Spleen (tissue), 13 donors: ENCODE measurements at places on chromosomes 3 and 15.

DNA sequence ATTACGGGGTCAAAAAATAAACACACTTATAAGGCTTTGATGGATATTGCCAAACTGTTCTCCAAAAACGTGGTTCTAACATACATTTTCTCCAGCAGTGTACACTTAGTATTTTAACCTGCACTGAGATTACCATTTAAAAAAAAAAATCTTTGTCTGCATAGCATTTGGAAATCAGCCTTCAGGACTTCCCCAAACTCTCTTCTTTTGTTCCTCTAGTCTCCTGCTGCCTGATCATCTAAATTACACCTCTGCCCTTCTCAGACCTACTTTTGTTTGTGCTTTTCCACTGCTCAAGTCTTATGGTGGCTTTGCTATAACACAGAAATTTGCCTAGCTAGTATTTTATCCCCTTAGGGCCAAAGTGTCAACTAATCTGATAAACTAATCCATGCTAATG, 3.8 kb downstream of the NCEH1 start:
- H3K4me3 ChIP-seq: no peak overlapping the region
- peaks cover 43% of the 10 kb centered on the region for H3K4me1 ChIP-seq
- no peaks in the 10 kb centered on the region for H3K36me3 ChIP-seq
- H3K27me3 ChIP-seq: no peaks in the 10 kb centered on the region

DNA sequence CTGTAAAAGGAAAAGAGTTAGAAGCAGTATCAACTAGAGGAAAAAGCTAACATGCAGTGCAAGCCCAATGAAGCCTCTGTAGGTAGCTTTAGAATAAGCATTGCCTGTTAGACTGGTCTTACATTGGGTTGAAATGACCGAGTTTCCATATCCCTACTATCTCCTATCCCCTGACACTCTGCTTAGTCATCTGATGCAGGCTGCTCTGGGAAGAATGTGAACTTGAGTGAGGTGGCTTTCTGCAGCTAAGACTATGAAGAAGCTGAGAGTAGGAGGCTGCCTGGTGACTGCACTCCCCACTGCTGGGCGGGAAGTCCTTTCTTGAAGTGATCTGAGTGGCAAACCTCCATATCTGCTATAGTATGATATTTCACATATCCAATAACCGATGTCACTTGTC, 64.7 kb downstream of the OXSM start:
- no peak overlapping the region for H3K27ac ChIP-seq
- no peaks in the 10 kb centered on the region for H3K27me3 ChIP-seq
- H3K4me3 ChIP-seq: no peak overlapping the region
- H3K36me3 ChIP-seq: no peaks in the 10 kb centered on the region

GRCh38 chr3:126292318-126293070, 64.7 kb downstream of the KLF15 start:
- DNase-seq: peak; percentile 42
- H3K4me3 ChIP-seq: no peak overlapping the region
- H3K4me1 ChIP-seq: peaks cover 11% of the 10 kb centered on the region
- H3K27ac ChIP-seq: no peak overlapping the region
- peaks cover 13% of the 10 kb centered on the region for H3K27me3 ChIP-seq

GRCh38 chr15:38532728-38533127, 31.9 kb downstream of the RASGRP1 start:
- no peak overlapping the region for H3K27ac ChIP-seq
- H3K27me3 ChIP-seq: no peaks in the 10 kb centered on the region
- no peak overlapping the region for H3K4me3 ChIP-seq
- H3K4me1 ChIP-seq: no peaks in the 10 kb centered on the region
- H3K36me3 ChIP-seq: no peaks in the 10 kb centered on the region
- DNase-seq: no peak

DNA sequence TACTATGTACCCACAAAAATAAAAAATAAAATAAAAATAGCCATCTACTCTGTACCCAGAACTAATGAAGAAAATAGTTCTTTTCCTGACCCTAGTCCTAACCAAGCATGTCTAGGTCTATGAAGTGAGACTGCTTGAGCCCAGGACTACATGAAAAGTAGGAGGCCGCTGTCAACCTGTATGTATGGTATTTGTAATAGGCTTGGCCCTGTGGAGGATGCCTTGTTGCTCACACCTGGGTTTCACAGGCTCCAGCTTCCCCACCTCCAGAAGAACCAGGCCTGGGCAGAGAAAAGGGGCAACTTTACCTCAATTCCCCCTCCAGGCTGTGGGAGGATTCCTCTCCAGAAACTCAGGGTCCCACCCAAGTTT, 6.8 kb upstream of the PKM start:
- H3K27me3 ChIP-seq: no peaks in the 10 kb centered on the region
- peaks cover 26% of the 10 kb centered on the region for H3K36me3 ChIP-seq
- H3K4me3 ChIP-seq: no peak overlapping the region
- H3K27ac ChIP-seq: no peak overlapping the region
- no peak for DNase-seq
